HCEC 1CT (cell line): ENCODE measurements at places on chromosomes 6 and 20.
A peak's percentile ranks its signal among the peaks of the same experiment; 100 is the strongest.

DNA sequence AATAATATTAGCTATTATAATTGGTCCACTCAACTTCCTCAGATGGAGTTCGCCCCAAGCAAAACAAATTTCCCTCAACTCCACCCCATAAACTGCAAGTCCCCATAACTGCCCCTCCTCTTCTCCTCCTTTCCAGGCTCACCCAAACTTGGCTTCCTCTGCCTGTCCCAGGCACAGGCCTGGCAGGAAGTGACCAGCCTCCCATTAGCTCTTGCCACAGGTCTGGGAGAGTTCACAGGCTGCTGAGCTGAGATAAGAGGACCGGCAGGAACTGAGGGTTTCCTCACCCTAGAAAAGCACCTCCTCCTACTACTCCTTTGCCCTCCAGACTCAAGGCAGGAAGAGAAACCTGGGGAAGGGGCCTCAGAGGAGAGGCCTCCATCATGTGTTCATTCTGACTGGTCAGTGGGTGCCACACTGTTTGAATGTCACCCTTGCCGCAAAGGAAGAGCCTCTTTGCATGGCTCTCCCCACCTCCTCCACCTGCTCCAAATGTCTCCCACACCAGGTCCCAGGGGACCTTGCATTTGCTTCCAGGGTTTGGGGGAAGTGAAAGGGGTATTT is 24.5 kb upstream of the SMIM29 start:
- DNase-seq, result no peak

DNA sequence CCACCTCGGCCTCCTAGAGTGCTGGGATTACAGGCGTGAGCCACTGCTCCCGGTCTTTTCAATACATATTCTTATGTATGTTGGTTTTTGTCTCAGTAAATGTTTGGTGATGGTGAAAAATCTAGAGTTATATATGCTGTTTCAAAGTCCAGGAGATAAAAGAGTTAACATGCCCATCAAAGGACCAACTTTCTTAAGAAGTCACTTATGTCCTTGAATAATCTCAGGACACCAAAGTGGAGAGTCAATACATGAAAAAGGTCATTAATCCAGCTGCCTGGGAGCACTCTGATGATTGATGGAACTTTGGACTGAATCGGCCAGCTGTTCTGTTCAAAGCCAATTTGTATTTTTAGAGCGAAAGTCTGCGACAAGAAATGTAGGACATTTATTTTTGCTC is 59.8 kb upstream of the HDAC2 start:
- DNase-seq, result no peak

DNA sequence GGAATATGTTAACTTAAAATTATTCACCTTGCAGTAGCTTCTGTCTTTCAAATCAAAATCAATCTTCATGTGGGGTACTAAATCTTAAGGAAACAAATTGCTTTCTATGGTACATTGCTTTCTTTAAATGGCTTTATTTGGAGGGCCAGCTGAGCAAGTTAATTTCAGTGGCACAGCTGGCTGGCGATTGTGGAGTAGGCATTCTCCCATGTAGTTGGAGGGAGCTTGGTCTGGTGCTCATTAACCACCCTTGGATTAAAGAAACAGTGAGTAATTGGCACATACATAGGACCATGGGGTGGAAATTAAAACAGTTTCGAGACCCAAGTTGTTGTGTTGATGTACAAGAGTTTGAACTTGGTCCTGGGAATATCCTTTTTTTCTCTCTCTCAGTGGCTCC is 201.3 kb upstream of the CHD6 start:
- no peak for DNase-seq

- peak; percentile 73 for DNase-seq
These were observed 40.5 kb upstream of the PLCB4 start for GRCh38 chr20:9028419-9028818.

DNA sequence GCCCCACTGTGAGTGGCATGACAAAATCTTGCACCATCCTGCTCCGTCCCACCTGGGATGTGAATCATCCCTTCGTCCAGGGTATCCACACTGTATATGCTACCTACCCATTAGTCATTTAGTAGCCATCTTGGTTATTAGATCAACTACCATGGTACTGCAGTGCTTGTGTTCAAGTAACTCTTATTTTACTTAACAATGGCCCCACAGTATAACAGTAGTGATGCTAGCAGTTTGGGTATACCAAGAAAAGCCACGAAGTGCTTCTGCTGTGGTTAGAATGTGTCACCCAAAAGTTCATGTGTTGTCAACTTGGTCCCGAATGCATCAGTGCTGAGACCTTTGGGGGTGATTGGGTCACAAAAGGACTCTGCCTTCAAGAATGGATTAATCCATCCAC is 11.7 kb downstream of the OSER1 start:
- DNase-seq, result no peak

DNA sequence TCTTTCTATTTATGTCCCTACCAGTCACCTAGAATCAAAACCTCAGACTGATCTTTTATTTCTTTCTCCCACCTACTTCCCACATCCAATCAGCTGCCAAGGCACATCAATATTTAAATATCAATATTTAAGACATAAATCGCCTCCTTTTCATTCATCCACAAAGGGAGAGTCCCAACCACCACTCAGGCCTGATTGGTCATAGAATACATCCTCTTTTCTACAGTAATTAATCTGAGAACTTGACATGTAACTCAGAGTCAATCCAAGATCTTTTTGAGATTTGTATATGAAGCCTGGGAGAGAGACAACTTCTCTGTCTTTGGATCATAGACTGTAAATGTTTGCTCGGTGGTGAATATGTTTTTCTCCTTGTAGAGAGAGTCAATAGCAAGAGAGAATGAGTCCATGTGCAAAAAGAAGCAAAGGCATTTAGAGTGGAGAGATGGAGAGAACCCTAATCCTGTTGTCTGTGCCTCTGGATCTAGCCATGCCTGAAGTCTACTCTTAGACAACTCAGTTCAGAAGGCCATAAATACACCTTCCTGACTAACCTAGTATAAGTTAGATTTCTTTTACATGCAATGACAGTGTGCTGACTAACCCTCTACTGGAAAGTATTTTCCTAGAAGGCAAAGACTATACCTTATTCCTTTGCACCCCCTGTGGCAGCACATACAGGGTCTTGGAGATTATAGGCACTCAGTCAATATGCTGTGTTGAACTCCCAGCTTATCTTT is 12.1 kb upstream of the NEDD9 start:
- DNase-seq, result no peak

DNA sequence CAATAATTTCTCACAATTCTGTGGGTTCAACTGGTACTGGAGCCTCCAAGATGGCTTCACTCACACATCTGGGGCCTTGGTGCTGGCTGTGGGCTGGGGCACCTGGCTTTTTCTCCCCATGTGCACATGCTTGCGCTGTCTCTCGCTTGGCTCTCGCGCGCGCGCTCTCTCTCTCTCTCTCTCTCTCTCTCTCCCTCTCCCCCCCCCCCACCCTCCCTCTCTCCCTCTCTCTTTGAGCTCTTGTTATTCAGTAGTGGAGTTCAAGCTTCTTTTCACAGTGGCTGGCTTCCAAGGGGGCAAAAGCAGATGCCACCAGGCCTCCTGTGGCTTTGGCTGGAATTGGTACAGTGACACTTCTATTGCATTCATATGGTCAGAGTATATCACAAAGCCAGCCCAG is 10.8 kb upstream of the TBCC start:
- no peak for DNase-seq

- no peak for DNase-seq
These were observed 336.0 kb downstream of the DHX35 start for GRCh38 chr20:39298121-39298520.

GRCh38 chr20:4243071-4243470 is 227.7 kb upstream of the RNF24 start:
- no peak for DNase-seq

DNA sequence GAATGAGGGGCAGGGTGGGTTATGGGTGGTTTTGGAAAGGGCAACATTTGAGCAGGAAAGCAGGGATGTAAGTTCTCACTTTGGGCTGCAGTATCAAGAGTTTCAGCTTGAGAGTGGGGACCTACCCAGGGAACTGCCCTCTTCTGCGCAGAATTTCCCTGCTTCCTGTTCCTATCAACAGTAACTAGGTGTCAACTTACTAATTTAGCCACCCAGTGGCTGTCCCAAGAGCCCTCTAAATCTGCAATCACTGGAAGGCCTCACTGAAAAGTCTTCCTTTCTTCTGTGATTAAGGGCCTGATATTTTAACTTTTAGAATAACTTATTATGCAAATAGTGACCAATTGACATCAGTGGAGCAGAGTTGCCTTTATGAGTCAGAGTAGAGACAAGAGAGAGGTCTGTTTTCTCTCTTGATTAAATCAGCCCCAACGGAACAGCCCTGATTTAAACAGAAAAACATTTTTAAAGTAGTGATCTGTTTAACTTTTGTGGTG is 118.2 kb upstream of the RIPOR2 start:
- peak; percentile 47 for DNase-seq

DNA sequence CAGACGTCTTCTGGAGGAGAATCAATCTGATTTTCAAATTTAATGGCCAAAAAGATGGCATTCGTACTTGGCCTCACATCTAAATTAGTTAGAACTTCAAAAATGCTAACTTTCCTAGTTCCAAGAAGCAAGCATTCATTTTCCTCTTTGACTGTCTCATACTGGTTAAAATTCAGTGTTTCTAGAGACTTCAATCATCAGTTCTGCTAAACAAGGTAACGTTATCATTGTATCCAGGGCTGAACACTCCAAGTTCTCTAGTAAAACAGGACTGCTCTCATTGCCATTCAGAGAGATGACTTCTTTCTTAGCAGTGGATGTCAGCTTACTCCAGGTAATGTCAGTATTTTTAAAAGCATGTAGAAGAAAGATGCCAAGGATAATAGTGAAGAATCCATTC is 34.6 kb upstream of the ENTPD6 start:
- no peak for DNase-seq

- peak; percentile 98 for DNase-seq
These were observed 122.8 kb downstream of the UST start for GRCh38 chr6:148869585-148869984.

DNA sequence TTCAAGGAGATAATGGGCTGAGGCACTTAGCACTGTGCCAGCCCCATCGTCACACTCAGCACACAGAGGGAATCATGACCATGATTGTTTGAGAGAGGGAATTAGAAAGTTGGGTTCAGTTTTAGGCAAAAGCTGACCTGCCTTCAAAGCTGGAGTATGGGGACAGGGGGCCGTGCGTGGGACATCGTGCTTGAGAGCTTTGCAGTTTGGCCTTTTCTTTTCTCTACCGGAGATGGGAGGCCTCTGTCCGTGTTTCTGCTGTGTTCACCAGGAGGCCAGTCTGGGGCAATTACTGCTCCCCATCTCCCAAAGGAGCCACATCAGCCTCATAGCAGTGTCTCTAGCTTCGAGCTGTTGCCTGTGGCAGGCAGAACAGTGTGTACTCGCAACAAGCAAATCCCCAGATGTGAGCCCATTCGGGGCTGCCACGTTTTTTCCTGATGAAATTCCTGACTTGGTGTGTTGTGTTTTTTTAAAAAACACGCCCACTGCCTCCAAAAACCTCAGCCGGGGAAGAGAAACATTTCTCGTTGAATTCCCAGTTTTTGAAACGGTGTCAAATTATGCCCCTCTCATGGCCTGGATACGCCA is 20.2 kb downstream of the EYA2 start:
- DNase-seq, result no peak

GRCh38 chr6:75693534-75693933 is 55.5 kb upstream of the MYO6 start:
- peak; percentile 49 for DNase-seq

- DNase-seq, result no peak
These were observed 110.3 kb downstream of the JARID2 start for GRCh38 chr6:15356179-15356578.

DNA sequence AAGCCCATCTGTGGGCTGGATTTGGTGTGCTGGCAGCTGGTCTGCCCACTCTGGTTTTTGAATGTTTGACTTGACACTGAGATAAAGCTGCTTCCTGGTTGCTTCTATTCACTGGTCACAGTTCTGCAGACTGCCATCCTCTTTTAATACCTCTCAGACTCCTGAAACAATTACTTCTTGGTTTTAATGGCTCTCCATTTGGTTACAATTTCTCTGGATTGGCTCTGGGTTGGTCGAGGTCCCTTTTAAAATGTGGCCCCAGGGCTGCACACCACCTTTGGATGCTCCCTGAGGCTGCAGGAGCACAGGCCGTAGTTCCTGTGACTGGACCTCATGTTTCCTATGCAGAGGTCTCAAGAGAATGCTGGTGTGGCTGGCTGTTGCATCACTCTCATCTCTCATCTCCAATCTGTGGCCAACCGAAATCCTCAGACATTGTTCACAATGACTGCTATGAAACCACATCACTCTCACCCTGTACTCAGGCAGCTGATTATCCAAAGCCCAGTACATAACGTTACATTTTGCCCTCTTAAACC is 98.5 kb downstream of the INSM1 start:
- peak; percentile 71 for DNase-seq

DNA sequence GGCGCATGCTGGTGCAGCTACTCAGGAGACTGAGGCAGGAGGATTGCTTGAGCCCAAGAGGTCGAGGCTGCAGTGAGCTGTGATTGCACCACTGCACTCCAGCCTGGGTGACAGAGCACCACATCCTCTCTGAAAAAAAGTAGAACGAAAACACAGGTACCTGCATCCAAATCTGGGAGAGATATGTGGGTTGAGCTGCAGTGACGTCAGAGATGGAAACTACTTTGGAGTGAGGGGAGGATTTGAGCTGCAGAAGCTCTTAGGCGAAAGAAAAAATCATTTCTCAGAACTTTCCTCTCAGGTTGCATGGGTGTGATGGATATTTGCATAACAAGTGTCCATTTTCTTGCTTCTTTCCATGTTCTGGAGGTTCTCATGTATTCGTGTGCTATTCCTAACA is 4.0 kb upstream of the TULP1 start:
- DNase-seq, result no peak

DNA sequence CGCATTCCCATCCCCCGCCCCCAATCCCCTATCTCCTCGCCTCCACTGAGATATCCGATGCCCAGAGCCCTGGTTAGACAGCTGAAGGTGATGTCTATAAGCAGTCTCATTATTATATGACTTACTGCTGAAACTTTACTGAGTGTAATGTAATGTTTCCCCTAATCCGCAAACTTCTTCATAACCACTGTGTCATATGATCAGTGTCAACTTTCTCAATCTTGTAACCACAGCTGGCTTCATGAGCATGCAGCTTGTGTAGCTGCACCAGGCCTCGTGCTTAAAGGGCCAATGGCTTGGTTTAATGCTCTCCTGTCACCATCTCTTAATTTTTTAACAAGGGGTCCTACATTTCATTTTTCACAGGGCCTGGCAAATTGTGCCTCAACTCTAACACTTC is 8.1 kb downstream of the ASIP start:
- peak; percentile 81 for DNase-seq

DNA sequence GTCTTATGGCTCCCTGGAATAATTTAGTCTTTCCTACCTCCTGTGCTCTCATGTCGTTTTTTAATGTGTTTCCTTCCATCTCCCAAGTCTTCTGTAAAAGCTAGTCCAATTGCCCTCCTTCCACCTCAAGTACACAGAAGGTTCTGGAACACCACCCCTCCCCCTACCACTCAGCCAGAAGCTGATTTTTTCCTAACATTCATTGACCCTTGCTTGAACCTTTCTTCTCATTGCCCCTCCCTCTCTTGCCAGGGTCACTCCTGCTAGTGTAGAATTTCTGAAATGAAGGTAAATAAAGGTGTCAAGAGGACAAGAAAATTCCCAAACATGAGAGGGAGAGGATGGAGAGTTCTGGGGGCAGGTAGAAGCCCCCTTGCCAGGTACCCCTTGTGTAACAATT is 38.6 kb downstream of the PLEKHG1 start:
- no peak for DNase-seq
